IMR-90 (cell line): ENCODE measurements at places on chromosomes 5 and 9. TPM values are rescaled to one million over a fixed set of nuclear protein-coding genes. Genes with fewer than 3 reads are reported as not detected.

GRCh38 chr9:94887721-94888120 lies 161.2 kb downstream of the AOPEP start:
- H3K4me3 ChIP-seq = no peak overlapping the region
- DNase-seq = no peak
- H3K36me3 ChIP-seq = no peaks in the 10 kb centered on the region
- H3K27me3 ChIP-seq = no peaks in the 10 kb centered on the region
- peak overlapping the region; percentile 5; the same call in 1 of the 2 replicates for H3K27ac ChIP-seq
- H3K4me1 ChIP-seq = peaks cover 13% of the 10 kb centered on the region

DNA sequence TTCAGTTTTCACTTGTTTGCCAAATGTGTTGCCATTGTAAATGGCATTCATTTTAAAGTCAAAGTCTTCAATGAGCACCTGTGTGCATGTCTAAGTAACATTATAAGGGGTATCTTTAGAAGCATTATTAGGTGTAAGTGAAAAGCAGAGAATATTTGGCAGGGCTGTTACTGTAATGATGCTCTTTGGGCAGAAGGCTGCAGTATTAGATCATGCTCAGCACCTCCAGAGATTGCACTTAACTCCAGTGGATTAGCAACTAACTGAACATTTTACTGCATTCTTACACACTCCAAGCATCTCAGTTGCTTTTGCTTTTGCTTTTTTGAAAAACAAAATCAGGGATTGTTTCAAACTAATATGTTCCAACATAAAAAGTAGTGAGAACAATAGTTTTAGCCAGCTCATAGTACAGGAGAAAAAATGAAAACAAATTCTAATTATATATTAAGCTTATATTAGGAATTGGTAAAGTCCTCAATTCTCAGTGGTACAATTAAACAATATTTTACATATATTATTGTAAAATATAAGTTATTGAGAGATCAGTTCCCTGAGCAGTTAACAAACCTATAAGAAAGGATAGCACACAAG lies 1740.9 kb upstream of the CDH9 start:
- H3K27ac ChIP-seq = no peak overlapping the region
- H3K4me1 ChIP-seq = no peaks in the 10 kb centered on the region
- no peak overlapping the region for H3K4me3 ChIP-seq

- H3K27ac ChIP-seq = no peak overlapping the region
- DNase-seq = no peak
- H3K4me3 ChIP-seq = no peak overlapping the region
- H3K36me3 ChIP-seq = no peaks in the 10 kb centered on the region
- no peaks in the 10 kb centered on the region for H3K4me1 ChIP-seq
- H3K27me3 ChIP-seq = no peaks in the 10 kb centered on the region
These were observed 495.2 kb upstream of the GRIA1 start for GRCh38 chr5:152995214-152995725.

DNA sequence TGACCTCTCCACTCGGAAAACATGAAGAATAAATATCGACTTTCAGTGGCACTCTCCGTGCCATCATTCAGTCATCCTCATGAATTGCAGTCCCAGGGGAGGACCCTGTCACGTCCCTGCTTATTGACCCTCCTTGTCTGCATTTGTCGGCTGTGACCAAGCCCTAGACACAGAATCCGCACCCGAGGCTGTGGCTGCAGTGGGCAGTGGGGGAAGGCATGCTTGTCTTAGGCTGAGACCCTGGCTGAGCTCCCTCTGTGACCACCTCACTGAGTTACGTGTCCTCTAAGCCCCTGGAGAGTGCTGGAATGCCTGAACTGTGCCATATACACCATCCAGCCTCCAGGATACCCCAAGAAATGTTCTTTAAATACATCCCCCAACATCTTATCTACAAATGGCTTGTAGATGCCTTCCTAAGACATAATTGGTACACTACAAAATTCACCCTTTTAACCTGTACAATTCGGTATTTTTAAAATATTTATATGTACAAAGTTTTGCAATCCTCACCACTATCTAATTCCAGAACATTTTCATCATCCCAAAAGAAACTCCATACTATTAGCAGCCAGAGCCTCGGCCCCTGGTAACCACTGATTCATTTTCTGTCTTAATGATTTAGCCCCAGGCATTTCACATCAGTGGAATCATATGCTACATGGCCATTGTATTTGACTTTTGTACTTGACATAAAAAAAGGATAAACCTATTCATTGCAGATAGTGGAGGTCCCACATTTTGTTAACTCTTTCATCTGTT lies 80.8 kb upstream of the ICE1 start:
- H3K4me3 ChIP-seq = no peak overlapping the region
- no peaks in the 10 kb centered on the region for H3K36me3 ChIP-seq
- H3K27ac ChIP-seq = no peak overlapping the region
- no peak for DNase-seq
- H3K4me1 ChIP-seq = no peaks in the 10 kb centered on the region

- DNase-seq = no peak
- H3K36me3 ChIP-seq = no peaks in the 10 kb centered on the region
- H3K4me3 ChIP-seq = no peak overlapping the region
- no peak overlapping the region for H3K27ac ChIP-seq
- H3K4me1 ChIP-seq = peaks cover 4% of the 10 kb centered on the region; the same call in 1 of the 2 replicates
These were observed 183.5 kb downstream of the GAS1 start for GRCh38 chr9:86763791-86764190.

- peaks cover 19% of the 10 kb centered on the region for H3K4me1 ChIP-seq
- DNase-seq = peak; percentile 86
- H3K36me3 ChIP-seq = peaks cover 66% of the 10 kb centered on the region
- no peaks in the 10 kb centered on the region for H3K27me3 ChIP-seq
- no peak overlapping the region for H3K4me3 ChIP-seq
- H3K27ac ChIP-seq = peak overlapping the region; percentile 79; the same call in 1 of the 2 replicates
These were observed 81.9 kb downstream of the TNC start for GRCh38 chr9:115035841-115036612.

- no peak overlapping the region for H3K27ac ChIP-seq
- no peaks in the 10 kb centered on the region for H3K27me3 ChIP-seq
- peaks cover 3% of the 10 kb centered on the region for H3K4me1 ChIP-seq
- no peak for DNase-seq
- H3K4me3 ChIP-seq = no peak overlapping the region
- H3K36me3 ChIP-seq = peaks cover 7% of the 10 kb centered on the region; the same call in 1 of the 2 replicates
These were observed 105.8 kb downstream of the ADAMTS2 start for GRCh38 chr5:179239256-179240135.

DNA sequence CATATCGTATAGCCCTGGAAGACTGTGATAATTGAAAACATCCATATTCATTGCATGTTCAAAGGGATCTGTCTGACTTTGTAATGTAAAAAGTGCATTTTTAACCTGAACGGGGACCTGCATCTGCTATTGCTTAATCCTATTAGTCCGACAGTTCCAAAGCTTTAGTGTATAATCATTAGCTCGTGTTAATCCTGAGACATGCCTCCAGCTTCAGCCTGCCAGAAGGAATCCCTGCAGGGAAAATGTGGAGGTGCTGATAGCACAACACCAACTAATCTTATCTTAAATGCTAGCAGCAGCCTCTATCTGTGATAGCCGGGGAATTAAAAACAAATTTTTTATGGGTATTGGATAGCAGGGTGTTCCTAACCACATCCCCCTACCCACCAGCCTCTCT lies 495.2 kb downstream of the TLE4 start:
- DNase-seq = no peak
- H3K4me3 ChIP-seq = no peak overlapping the region
- no peak overlapping the region for H3K27ac ChIP-seq
- H3K36me3 ChIP-seq = no peaks in the 10 kb centered on the region
- H3K4me1 ChIP-seq = peaks cover 2% of the 10 kb centered on the region; the same call in 1 of the 2 replicates

GRCh38 chr5:144017119-144017518 lies 153.3 kb downstream of the YIPF5 start:
- no peaks in the 10 kb centered on the region for H3K36me3 ChIP-seq
- H3K27ac ChIP-seq = no peak overlapping the region
- no peak overlapping the region for H3K4me3 ChIP-seq
- no peaks in the 10 kb centered on the region for H3K27me3 ChIP-seq
- peaks cover 4% of the 10 kb centered on the region for H3K4me1 ChIP-seq

GRCh38 chr5:179839328-179840256 lies 18.9 kb downstream of the SQSTM1 start:
- H3K36me3 ChIP-seq = peaks cover 47% of the 10 kb centered on the region
- no peak overlapping the region for H3K4me3 ChIP-seq
- H3K27ac ChIP-seq = no peak overlapping the region
- H3K27me3 ChIP-seq = no peaks in the 10 kb centered on the region
- no peaks in the 10 kb centered on the region for H3K4me1 ChIP-seq
- peak; percentile 39 for DNase-seq

DNA sequence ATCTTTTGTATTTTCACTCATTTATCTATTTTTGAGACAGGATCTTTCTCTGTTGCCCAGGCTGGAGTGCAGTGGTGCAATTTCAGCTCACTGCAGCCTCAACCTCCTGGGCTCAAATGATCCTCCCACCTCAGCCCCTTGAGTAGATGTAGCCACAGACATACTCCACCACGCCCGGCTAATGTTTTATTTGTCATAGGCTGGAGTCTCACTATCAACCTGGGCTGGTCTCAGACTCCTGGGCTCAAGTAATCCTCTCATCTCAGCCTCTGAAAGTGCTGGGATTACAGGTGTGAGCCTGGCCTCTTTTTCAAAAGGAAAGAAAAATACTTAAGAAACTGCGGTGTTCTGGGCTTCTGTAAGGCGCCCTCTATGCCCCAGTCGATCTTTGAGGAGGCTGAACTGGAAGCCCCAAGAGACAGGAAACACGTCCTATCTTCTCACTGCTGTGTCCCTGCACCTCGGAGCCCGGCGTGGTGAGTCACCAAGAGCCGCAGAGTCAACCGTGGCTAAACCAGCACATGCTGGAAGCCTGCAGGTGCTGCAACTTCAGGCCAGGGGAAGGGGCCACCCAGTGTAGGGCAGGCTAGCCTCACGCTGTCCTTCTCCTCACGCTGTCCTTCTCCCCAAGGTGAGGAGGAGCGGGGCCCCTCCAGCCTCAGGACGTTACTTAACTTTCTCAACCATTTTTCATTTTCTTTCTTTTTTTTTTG lies 15.2 kb upstream of the LHX3 start:
- H3K4me1 ChIP-seq = no peaks in the 10 kb centered on the region
- DNase-seq = peak; percentile 55
- H3K36me3 ChIP-seq = peaks cover 17% of the 10 kb centered on the region
- no peak overlapping the region for H3K4me3 ChIP-seq
- H3K27ac ChIP-seq = no peak overlapping the region

- peaks cover 2% of the 10 kb centered on the region; the same call in 1 of the 2 replicates for H3K4me1 ChIP-seq
- DNase-seq = peak; percentile 44
- H3K36me3 ChIP-seq = no peaks in the 10 kb centered on the region
- peaks cover 2% of the 10 kb centered on the region; the same call in 1 of the 2 replicates for H3K27me3 ChIP-seq
- no peak overlapping the region for H3K4me3 ChIP-seq
These were observed 68.9 kb downstream of the BOD1 start for GRCh38 chr5:173547579-173547978.

GRCh38 chr5:160649304-160649703 lies 202.7 kb downstream of the ATP10B start:
- DNase-seq = no peak
- H3K4me3 ChIP-seq = no peak overlapping the region
- H3K27me3 ChIP-seq = no peaks in the 10 kb centered on the region
- H3K4me1 ChIP-seq = no peaks in the 10 kb centered on the region

GRCh38 chr9:87607859-87608258 lies 110.2 kb downstream of the DAPK1 start:
- H3K4me3 ChIP-seq = no peak overlapping the region
- DNase-seq = no peak
- H3K27ac ChIP-seq = no peak overlapping the region
- no peaks in the 10 kb centered on the region for H3K36me3 ChIP-seq
- H3K4me1 ChIP-seq = peaks cover 5% of the 10 kb centered on the region
- peaks cover 4% of the 10 kb centered on the region; the same call in 1 of the 2 replicates for H3K27me3 ChIP-seq

GRCh38 chr5:135046661-135047346 lies 12.8 kb upstream of the PITX1 start:
- H3K4me1 ChIP-seq = peaks cover 4% of the 10 kb centered on the region; the same call in 1 of the 2 replicates
- DNase-seq = no peak
- no peak overlapping the region for H3K27ac ChIP-seq
- H3K27me3 ChIP-seq = peaks cover 40% of the 10 kb centered on the region
- no peak overlapping the region for H3K4me3 ChIP-seq

- no peaks in the 10 kb centered on the region for H3K27me3 ChIP-seq
- DNase-seq = peak; percentile 78
- H3K27ac ChIP-seq = peak overlapping the region; percentile 68; the same call in 1 of the 2 replicates
These were observed 180.3 kb downstream of the C9orf152 start for GRCh38 chr9:110027671-110028081.

GRCh38 chr9:81499021-81499454 lies 190.3 kb downstream of the TLE1 start:
- no peaks in the 10 kb centered on the region; the same call in none of the 2 replicates for H3K27me3 ChIP-seq
- H3K27ac ChIP-seq = no peak overlapping the region
- H3K4me1 ChIP-seq = peaks cover 9% of the 10 kb centered on the region; the same call in 1 of the 2 replicates
- no peak overlapping the region for H3K4me3 ChIP-seq
- no peaks in the 10 kb centered on the region for H3K36me3 ChIP-seq

GRCh38 chr5:98076501-98076900 lies 697.0 kb upstream of the RGMB start:
- no peaks in the 10 kb centered on the region for H3K4me1 ChIP-seq
- H3K4me3 ChIP-seq = no peak overlapping the region
- no peaks in the 10 kb centered on the region for H3K27me3 ChIP-seq
- no peaks in the 10 kb centered on the region for H3K36me3 ChIP-seq

DNA sequence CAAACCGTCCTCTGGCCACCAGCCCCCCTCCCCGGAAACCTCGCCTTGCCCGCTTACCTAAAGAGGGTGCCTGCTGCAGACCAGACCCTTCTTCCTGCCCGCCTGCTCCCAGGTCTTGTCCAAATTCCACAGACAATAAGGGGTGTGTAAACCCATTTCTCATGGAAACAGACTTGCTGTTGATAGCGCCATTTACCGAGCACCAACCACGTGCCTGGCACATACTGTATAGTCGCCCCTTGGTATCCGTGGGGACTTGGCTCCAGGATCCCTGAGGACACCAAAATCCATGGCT lies 25.1 kb downstream of the CDHR2 start:
- no peak overlapping the region for H3K4me3 ChIP-seq
- no peak for DNase-seq
- no peak overlapping the region for H3K27ac ChIP-seq
- no peaks in the 10 kb centered on the region for H3K36me3 ChIP-seq
- H3K4me1 ChIP-seq = peaks cover 3% of the 10 kb centered on the region

- no peaks in the 10 kb centered on the region for H3K4me1 ChIP-seq
- no peak overlapping the region for H3K4me3 ChIP-seq
- no peak for DNase-seq
- no peak overlapping the region for H3K27ac ChIP-seq
- no peaks in the 10 kb centered on the region for H3K36me3 ChIP-seq
- no peaks in the 10 kb centered on the region for H3K27me3 ChIP-seq
These were observed 61.8 kb upstream of the PTPRD start for GRCh38 chr9:10674586-10674985.

GRCh38 chr5:80905405-80905804 lies 54.8 kb upstream of the RASGRF2 start:
- H3K27me3 ChIP-seq = no peaks in the 10 kb centered on the region
- no peaks in the 10 kb centered on the region for H3K36me3 ChIP-seq
- DNase-seq = no peak

The EQTN gene
- not detected in 2 replicates for total RNA-seq

The CDH6 gene
- total RNA-seq = 211 and 232 TPM in 2 replicates

The PIK3R1 gene
- total RNA-seq = 9.3 and 13.6 TPM in 2 replicates

The SLC22A4 gene
- 2.8 and 3.2 TPM in 2 replicates for total RNA-seq

The CCDC192 gene
- total RNA-seq = not detected in 2 replicates

The ZFP37 gene
- total RNA-seq = 3.6 and 4.4 TPM in 2 replicates

The IRX2 gene
- total RNA-seq = 0.36 and 0.56 TPM in 2 replicates

The ARHGEF39 gene
- total RNA-seq = 0.56 and 2.5 TPM in 2 replicates

The NEUROG1 gene
- total RNA-seq = not detected in 2 replicates
